Stimulated activated CD4-positive, alpha-beta T cell treated with anti-CD3 and anti-CD28 coated beads, Interleukin-4, amount 100 ng/mL, for 24 hours (primary cell): ENCODE measurements at places on chromosomes 2 and 18.

DNA sequence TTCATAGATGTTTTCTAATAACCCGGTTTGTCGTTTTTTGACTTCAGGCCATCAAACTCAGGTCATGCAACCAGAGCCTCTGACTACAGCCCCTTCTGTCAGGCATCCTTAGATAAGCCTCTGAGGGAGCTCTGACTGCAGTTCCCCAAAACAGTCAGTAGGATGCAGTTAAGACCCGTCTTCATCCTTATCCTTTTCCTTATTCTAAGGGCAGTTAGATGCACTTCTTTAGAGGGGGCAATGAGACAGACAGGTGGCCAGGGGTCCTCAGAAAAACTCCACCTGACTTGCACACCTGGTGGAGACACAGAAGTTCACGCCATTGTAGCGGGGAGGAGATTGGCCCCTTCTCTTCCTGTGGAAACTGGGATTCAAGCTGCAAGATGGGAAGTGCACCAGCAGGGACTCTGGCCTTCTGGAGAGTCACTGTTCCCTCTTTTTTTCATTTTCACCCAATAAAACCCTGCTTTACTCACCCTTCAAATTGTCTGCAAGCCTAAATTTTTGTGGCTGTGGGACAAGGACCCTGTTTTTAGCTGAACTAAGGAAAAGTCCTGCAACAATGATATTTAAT is 104.8 kb upstream of the TFPI start:
- DNase-seq, result no peak

GRCh38 chr2:160828076-160828475 is 332.2 kb upstream of the TANK start:
- no peak for DNase-seq

GRCh38 chr2:85134255-85134895 is 1.2 kb downstream of the TCF7L1 start:
- DNase-seq, result no peak

DNA sequence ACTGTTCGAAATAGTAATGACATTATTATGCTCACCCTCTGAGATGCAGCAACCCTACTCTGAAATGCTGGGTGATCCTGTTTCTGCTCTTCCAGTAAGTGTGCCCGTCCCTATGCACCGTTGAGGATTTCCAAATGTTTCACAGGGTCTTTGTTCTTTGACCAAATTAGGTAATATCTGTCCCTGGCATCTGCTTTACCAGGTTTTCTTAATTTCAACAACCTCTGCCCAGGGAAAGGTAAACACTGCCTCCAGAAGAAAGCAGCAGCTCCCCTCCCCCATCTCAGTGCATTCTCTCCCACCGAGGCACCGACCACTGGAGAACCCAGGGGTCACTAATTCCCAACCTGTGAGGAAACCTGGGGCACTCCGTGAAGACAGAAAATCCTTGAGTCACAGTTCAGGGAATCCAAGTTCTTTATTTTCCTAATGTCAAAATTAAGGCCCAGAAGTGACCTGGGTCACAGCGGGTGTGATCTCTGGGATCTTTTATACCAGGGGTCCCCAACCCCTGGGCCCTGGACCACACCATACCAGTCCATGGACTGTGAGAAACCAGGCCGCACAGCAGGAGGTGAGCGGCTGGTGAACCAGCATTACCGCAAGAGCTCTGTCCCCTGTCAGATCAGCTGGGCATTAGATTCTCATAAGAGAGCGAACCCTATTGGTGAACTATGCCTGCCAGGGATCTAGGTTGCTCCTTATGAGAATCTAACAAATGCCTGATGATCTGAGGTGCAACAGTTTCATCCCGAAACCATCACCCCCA is 1.2 kb upstream of the GRB14 start:
- no peak for DNase-seq

DNA sequence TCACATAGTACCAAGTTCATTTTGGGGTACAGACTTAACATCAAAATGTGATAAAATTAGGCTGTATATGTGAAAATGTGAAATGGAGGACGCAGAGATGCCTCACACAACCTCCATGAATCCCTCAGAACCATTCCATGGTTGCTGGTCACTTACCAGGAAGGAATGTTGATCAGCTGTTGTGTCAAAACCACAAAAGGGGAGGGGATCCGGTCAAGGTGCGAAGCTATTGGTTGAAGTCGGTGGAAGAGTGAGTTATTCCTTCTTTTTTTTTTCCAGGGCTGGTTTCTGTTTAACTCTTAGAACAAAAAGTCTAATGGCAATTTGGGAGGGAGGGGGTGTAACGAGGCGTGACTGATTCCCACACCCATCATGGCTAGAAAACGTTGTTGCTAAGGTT is 32.3 kb upstream of the REG3A start:
- no peak for DNase-seq
